Testis (tissue), 5 donors: ENCODE measurements at places on chromosomes 5 and 9.

- no peak for DNase-seq
These were observed 49.8 kb downstream of the DBH start for GRCh38 chr9:133685653-133686609.

- DNase-seq: no peak
These were observed 21.1 kb downstream of the EXOSC2 start for GRCh38 chr9:130714586-130715110.

GRCh38 chr5:19301271-19301670 lies 686.7 kb downstream of the CDH18 start:
- DNase-seq: no peak

- DNase-seq: no peak
These were observed 59.9 kb upstream of the ZFR start for GRCh38 chr5:32504329-32504988.

DNA sequence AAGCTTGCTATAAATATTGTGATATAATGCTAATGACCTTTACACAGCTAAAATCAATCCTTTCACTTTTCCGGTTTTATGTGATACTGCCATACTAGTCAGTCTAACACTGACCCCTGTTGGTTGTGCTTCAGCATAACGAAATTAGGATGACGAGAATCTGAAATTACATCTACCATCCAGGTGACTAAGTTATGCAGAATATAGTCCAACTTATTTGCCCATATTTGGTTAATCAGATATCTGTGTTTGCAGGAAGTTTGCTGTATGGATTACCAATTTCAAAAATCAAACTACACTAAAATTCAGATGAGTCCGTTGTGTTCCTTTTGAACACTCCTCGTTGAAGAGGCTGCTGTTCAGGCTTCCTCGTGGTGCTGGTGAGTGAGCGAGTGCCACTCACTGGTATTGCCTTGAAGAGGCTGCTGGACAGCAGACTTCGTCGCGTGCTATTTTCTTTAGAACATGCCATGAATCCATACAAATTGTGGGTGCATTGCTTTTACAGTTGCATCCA lies 32.5 kb downstream of the TENT4A start:
- no peak for DNase-seq

- no peak for DNase-seq
These were observed 313.6 kb downstream of the ARHGEF28 start for GRCh38 chr5:73939557-73939956.

GRCh38 chr5:109792613-109793012 lies 102.9 kb downstream of the MAN2A1 start:
- no peak for DNase-seq

DNA sequence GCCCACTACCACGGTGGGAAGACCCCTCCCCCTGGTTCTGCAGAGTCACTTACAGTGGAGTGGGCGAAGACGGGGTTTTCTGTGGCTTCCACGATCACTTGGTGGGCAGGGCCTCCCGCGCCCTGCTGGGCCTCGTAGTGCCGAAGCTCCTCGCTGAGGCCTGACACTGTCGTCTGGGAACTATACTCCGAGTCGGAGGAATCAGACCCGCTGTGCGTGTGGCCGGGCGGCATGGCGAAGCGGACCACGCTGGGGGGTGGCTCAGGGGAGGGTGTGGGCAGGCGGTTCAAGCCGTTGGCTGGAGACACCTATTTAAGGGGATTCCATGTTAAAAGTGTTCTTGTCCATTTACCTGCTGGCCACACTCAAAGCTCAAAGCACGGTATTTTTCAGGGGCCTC lies 67.8 kb downstream of the PTCH1 start:
- DNase-seq: no peak

GRCh38 chr5:1443991-1444360 lies 1.3 kb downstream of the SLC6A3 start:
- DNase-seq: no peak

- no peak for DNase-seq
These were observed 101.9 kb downstream of the MTRR start for GRCh38 chr5:7970816-7971215.

- no peak for DNase-seq
These were observed 18.6 kb downstream of the JAKMIP2 start for GRCh38 chr5:147763791-147764525.

DNA sequence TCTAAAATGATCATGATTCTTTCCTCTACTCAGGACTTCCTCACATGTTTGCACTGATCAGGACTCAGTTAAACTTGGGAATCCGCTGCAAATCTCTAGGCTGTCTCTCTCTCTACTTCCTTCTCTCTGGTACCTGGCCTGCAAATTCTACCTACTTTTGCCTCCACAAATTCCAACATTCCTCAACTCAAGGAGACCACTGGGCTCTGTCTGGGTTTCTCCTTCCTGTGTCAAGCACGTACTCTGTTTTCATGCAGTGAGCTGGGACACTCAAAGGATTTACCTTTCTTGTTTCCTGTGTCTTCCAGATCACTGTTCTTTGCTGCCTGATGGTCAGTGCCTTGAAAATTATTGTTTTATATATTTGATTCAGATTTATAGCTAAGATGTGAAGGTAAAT lies 45.9 kb upstream of the ANKRD31 start:
- no peak for DNase-seq

GRCh38 chr5:87151547-87151946 lies 116.1 kb upstream of the RASA1 start:
- DNase-seq: no peak

- DNase-seq: no peak
These were observed 91.8 kb downstream of the RAB3C start for GRCh38 chr5:58674711-58675110.

DNA sequence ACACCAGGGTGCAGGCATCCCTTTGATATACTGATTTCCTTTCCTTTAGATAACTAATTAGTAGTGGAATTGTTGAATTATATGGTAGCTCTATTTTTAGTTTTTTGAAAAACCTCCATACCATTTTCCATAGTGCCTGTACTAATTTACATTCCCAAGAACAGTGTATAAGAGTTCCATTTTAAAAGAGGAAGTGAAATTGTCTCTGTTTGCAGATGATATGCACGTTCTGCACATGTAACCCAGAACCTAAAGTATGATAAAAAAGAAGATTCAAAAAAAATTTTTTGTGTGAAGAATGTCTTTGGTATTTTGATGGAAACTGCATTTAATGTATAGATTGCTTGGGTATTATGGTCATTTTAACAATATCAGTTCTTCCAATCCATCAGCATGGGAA lies 424.0 kb upstream of the CCNH start:
- no peak for DNase-seq

GRCh38 chr5:127870914-127871313 lies 167.7 kb downstream of the CCDC192 start:
- DNase-seq: peak; percentile 73

DNA sequence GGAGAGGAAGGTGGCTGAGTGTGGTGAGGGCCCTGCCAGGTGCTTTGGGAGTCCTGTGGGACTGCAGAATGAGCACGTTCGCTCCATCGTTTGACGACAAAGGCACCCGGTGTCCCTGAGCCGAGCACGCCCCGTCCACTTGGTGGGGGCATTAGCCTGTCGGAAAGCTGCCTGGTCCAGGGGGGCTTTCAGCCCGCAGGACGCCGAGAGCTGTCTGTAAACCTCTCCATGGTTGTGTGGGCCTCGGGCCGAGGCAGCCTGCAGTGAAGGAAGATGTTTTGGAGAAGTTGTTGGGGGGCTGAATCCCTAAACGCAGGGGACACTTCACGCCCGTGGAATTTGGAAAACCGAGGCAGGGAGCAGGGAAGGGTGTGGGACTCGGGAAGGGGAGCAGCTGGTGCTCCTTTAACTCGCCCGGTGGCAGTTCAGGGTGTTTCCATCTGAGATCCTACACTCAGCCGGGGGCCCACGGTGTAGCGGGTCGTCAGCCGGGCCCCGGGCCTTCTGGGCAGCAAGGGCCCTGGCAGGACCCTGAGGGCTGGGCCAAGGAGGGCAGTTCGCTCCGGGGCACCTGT lies 53.8 kb downstream of the MRPL36 start:
- no peak for DNase-seq

DNA sequence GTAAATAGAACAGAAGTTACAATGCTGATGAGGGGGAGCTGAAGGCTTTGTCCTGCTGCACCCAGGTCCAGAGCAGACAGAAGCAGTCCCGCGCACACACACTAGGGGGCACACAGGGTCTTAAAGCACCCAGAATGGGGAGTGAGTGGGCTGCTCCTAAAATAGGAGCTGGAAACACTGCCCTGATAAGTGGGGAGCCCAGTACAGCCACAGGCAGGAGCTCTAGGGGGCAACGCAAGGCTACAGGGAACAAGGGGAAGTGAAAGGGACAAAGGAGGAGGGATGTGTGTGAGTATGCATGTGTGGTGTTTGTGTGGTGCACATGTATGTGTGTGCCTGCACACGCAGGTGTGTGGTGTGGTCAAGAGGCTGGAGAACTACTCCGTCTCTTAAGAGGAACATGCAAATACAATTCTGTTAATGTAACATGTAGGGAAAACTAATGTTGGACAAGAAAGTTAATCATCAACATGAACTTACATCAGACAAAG lies 191.5 kb downstream of the ROR2 start:
- DNase-seq: peak; percentile 54

DNA sequence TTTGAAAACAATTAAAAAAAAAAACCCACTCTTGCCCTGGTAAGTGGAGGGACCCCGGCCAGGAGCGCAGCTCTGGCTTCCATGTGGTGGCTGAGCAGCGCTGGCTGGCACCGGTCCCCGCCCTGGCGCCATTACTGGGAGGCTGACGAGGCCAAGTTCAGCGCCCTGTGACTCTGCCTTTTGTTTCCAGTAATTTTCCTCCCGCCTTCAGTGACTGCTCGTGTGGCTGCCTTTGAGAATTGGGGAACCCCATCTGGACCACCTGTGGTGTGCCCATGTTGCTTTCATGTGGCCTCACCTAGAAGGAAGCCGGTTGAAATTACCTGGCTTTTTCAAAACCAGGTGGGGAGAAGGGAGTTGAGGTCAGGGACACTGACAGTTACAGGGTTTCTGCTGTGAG lies 136.1 kb downstream of the GAPVD1 start:
- no peak for DNase-seq

DNA sequence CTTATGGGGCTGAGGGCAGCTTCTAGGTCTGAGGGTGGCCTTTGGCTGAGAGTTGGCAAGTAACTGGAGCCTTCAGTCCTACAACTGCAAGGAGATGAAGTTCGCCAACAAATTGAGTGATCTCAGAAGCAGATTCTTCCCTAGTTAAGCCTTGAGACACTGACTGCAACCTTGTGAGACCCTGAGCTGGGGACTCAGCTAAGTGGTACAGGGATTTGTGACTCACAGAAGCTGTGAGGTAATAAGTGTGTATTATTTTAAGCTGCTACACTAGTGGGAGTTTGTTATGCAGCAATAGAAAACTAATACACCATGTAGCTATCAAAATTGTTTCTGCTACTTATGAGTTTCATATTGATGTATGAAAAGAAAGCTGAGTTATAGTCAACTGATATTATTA lies 279.2 kb downstream of the PIK3R1 start:
- DNase-seq: no peak

DNA sequence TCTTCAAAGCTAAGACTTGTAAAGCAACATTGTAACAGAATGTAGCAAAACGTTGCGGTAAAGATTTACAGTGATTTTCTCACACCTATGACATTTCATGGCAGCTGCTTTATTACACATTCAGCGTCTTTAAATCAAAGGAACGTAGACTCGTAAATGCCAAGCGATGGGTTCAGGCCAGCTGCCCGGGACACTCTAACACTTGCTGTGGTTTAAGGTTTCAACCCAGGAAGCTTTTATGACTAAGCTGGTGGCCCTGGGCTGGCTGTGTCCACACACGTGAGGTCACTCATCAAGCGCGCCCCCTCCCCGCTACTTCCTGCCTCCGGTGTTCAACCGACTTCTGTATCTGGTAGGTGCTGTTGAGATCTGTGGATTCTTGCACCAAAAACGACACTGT lies 2.5 kb downstream of the SLC6A18 start:
- DNase-seq: peak; percentile 19

DNA sequence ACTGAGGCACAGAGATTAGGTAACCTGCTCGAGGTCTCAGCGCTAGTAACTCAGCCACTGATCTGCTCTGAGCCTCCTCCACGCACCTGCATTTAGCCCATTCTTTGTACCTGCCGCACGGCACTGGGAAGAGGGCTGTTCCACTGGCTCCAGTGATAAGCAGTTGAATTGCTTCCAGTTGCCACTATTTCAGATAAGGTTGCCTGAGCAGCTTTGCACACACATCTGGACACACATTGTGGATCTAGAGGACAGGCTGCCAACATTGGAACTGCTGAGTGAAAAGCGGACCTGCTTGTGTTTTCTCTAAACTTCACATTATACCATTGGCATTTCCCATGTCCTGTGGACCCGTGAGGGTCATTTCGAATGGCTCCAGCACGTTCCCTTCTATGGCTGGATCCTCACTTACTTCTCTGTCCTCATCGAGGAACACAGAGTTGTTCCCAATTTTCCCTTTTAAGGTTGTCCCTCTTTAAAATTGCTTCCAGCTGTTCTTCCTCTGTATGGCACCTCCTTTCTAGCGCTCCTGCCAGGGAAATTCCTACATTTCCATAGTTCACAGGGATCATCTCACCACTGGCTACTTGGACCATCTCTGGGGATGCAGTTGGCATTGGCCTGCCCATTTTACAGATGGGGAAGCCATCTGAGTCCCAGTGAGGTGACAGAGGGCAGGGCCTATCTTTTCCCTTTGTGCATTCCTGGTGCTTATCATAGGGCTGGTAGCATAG lies 45.9 kb upstream of the RPL26L1 start:
- no peak for DNase-seq

GRCh38 chr5:34803974-34804732 lies 34.8 kb upstream of the TTC23L start:
- no peak for DNase-seq

GRCh38 chr5:61687371-61687770 lies 355.3 kb downstream of the ZSWIM6 start:
- DNase-seq: no peak

- no peak for DNase-seq
These were observed 153.2 kb downstream of the MED10 start for GRCh38 chr5:6225121-6225607.

DNA sequence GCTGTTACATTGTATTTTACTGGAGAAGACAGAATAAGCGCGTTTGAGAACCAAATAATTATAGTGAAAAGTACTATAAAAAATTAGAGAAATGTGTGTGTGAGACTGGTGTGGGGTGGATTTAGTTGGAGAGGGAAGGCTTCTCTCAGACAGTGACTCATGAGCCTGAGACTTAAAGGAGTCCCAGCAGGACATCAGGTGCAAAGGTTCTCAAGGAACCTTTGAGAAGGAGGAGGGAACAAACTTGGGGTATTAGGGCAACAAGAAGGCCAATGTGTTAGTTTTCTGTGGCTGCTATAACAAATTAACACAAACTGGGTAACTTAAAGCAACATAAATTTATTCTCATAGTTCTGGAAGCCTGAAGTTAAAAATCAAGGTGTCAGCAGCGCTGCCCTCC lies 4.9 kb downstream of the DDX4 start:
- no peak for DNase-seq

GRCh38 chr9:127735530-127736185 lies 564 bp upstream of the TOR2A start:
- no peak for DNase-seq

DNA sequence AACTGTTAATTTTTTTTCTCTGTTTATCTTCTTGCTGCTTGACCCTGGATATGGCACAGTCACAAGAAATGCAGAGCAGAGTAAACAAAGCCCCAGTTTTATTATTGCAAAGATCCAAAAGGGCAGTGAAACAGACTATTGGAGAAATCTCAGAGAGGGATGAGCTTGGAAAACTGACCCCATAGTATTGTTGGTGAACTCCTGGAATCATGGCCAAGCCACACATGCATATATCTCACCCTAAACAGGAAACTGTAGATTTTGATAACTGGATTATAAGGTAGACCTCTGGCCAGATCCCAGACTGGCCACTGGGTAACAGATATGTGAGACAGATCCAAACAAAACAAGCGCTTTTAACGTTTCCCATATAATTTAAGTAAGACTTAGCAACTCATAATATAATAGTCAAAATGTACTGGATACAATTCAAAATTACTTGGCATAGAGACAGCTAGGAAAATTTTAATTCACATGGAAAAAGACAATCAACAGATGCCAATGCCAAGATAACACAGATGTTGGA lies 263.5 kb upstream of the SEMA6A start:
- no peak for DNase-seq
